Fibroblast of the aortic adventitia (primary cell): ENCODE measurements at places on chromosomes 11 and 22. TPM values are rescaled to one million over a fixed set of nuclear protein-coding genes. Genes with fewer than 3 reads are reported as not detected.

The APLNR gene
- total RNA-seq: not detected in 2 replicates

The MMP27 gene
- 0.18 TPM in 1 of 2 replicates, not detected in the other for total RNA-seq

The ZBTB16 gene
- total RNA-seq: 0.27 and 0.41 TPM in 2 replicates

The NPAS4 gene
- total RNA-seq: 0.18 TPM in 1 of 2 replicates, not detected in the other

The MLC1 gene
- 0.09 TPM in 1 of 2 replicates, not detected in the other for total RNA-seq

The BUD13 gene
- total RNA-seq: 14.6 and 21.8 TPM in 2 replicates

The TRIM49 gene
- not detected in 2 replicates for total RNA-seq

The SAA1 gene
- total RNA-seq: not detected in 2 replicates

The LRRC56 gene
- 0.45 and 1.2 TPM in 2 replicates for total RNA-seq

The SEPTIN5 gene
- total RNA-seq: 18.4 and 62.3 TPM in 2 replicates
